ENCODE measurements at places on chromosomes 2 and 18.

DNA sequence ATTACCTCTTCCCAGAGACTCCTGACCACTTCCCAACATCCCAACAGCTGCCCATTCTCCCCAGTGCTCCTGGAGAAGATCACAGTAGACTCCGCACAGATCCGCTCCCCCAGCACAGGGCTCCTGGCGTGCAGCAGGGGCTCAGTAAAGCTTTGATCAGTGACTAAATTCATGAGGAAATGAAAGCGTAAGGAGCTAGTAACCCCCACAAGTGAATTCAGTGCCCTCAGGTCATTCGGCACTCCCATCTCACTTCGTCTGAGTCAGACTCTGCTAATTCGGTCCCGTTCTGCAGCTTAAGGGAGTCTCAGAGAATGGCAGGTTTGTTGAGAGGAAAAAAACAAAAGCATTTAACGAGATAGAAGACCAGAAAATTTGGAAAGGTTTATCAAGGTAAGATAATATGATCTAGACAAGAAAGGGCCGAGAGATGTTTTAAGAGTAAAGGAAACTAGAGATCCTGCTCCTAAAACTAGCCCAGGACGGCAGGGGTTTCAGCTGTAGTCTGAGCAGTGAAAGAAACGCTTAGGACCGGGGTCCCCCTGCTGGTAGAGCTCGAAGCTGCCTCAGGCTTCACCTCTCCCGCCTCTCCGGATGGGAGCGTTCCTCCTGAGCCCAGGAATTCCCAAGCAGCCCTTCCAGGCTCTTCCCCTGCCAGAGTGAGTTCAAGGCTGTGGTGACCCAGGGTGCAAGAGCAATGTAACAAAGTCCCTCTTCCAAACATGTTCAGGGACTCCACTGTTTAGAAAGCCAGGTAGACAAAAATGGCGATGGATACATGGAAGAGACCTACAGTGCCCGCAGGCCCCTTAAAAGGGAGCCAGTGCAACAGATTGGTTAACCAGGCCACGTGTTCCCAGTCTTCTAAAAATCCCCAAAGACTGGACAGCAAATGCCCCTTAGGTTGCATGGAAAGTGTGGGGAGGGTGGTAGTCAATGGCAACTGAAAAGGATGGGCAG, 127.3 kb downstream of the DNER start:
- DNase-seq = no peak

- no peak for DNase-seq
These were observed 3.8 kb upstream of the FRZB start for GRCh38 chr2:182870227-182870626.

- no peak for DNase-seq
These were observed 512.9 kb upstream of the ACVR2A start for GRCh38 chr2:147331790-147332419.

DNA sequence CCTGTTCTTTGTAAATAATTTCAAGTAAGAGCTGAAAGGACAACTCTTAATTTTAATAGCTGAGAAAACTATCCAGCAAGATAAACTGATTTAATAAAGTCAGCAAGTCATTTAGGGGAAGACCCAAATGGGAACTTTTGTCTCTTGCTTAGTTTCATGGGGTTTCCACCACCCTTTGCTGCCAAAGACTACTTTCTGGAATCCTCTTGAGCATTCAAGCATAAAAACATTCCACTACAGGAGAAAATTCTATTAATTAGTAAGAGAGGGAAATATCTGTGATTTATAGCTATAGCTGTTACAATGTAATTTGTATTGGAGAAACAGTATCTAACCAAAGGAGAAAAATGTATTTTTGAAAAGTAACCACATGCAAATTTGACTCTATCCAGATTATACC, 20.6 kb downstream of the EFEMP1 start:
- DNase-seq = no peak

DNA sequence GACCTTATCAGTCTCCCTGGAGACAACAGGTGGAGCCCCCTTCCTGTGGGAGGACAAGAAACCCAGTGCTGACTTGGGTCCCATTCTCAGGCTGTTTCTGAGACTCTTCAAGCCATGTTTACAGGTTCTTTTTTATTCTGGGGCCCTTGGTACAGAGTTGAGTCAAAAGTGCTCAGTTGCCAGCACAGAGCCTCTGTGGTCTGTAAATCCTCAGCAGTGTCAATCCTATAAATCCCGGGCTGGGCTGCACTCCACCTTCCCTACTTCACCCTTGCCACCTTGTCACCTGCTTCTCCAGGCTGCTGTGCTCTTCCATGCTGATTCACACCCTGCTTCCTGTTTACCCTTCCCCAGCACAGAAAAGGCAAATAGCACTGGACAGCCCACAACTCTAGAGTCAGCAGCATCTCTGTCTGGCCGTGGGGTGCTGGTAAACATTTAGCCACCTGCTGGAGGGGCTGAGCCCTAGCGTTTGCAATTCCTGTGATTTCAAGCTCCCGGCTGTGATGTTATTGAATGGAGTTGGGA, 74.7 kb downstream of the TNFRSF11A start:
- no peak for DNase-seq

DNA sequence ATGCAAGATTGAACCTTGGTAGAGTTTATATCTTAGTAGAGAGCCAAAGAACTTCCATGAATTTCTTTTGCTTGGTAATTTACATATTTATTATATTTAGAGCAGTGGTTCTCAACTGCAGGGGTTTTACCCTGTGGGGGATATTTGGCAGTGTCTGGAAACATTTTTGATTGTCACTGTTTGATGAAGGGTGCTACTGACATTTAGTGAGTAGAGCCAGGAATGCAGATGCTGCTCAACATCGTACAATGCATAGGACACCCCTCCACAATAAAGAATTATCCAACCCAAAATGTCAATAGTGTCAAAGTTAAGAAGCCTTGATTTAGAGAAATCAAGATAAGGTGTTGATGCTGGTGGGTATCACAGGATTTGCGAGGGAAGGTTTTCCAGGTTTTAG, 14.7 kb downstream of the AGFG1 start:
- no peak for DNase-seq

DNA sequence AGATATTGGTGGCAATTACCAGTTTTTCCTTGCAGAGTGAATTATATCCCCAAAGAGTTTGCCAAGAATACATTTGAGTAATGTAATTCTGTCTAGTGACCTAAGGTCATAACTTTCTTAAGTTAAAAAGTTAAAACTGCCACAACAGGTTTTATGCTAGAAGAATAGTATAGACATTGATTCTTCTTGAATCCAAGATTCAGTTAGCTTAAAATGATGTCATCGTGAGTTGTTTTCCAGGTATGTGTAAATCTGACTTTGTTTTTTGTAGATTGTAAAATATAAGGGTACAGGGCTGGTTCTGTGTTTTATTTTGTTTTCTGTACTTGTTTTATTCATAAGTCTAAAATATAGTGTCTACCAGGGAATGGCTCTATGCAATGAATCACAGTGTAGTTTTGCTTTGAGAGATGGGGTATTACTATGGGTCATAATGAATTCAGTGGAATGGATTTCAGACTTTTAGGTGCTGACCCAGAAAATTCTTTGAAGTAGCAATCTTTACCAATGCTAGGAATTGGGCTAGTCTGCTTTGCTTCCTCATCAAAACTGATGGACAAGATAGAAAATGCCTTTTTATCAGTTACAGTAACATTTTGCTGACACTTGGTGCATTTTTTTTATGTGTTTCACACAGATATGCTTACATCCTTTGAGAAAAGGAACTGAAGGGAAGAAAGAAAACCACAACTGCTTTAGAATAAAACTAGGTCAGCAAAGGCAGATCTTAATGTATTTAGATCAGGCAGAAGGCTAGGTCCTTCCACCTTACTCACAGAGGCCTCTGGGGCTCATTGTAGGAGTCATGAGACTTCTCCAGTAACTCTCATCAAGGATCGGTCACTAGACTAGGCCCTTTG, 20.8 kb upstream of the MGAT5 start:
- no peak for DNase-seq

- no peak for DNase-seq
These were observed 1.6 kb downstream of the RAB27B start for GRCh38 chr18:54829856-54830255.

GRCh38 chr18:74420926-74421325, 36.2 kb downstream of the DIPK1C start:
- DNase-seq = no peak

DNA sequence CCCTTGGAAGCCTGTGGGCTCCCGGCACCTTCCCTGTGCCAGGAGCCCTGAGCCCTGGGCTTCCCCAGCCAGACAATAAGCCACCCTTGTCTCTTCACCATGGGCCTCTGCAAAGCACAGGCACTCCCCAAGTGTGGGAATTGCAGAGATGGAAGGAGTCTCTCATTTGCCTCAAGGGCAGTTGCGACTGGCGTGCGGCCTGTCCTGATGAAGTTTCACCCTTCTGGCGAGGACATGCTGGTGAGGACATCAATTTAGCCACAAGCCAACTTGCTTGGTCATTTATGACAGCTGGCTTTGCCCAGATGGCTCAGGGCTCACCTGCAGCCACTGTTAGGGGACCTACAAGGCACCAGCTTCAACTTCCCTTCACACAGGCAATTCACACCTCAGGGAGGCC, 180.2 kb downstream of the ANAPC1 start:
- no peak for DNase-seq

GRCh38 chr2:65018141-65018582, 29.0 kb downstream of the SLC1A4 start:
- no peak for DNase-seq

DNA sequence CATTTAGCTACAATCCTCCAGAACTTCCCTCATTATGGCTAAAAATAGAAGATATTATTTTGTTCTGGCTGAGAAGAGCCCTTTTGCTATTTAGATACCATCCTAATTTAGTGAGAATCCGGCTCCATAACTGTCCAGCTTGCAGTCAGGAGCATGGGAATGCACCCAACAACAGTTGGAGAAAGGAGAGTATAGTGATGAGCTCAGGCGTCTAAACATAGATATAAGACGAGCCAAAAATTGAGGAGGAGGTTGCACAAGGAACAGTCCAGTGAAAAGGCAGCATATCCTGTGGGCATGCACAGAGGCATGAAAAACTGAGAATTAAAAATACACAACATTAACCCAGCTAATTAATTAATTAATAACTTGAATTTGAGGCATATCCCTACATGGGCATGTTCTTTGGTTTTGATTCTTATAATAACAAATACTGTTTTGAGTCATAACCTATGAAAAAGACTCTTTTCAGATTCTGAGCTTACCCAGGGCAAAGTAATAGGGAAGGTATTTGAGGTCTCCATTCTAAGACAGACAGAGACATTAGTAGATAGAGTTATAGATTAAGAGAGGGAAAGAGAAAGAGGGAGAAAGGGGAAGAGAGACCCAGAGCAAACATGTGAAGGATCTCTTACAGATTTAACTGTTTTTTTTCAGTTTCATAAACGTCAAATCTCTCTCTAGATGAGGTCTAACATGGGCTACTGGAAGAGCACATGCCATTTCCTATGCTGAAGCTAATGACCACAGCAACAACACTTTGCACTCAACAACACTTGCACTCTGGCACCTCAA, 311.2 kb downstream of the OSR1 start:
- DNase-seq = no peak

DNA sequence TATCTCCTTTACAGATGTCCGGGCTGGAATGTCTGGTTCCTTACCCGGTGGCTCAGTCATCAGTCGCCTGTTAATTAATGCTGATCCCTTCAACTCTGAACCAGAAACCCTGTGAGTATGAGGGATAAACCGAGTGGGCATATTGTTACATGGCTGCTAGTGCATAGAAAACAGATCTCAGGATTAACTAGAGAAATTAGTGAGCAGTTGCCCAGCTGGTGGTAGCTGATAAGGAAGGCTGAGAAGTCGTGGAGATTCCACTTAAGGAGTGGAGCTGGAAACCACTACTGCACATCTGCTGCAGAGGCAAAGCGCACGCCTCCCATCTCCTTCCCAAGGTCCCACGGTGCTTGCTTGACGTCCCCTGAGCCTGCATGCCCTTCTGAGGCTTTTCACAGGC, 97.7 kb downstream of the DGKD start:
- no peak for DNase-seq

GRCh38 chr18:68965817-68966216, 167.9 kb downstream of the CCDC102B start:
- no peak for DNase-seq

GRCh38 chr18:74714791-74715190, 117.1 kb downstream of the ZNF407 start:
- DNase-seq = no peak

- DNase-seq = no peak
These were observed 68.1 kb downstream of the MYOM1 start for GRCh38 chr18:3151399-3152264.

DNA sequence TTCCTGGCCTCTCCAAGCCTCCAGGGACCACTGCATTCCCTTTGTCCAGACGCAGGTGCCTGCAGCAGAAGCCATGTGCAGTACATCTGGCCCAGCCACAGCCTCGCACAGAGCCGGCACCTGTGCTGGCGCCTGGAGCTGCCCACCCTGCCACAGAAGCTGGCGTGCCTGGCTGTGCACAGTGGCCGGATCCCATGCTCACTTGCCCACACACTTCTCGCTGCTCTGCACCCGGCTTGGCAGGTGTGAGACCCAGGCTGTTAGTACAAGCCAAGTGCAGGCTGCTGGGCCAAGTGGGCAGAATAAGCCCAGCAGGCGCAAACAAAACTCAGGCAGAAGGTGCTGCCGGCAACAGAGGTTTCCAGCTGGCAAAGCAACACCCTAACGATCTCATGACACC, 124.5 kb upstream of the CCDC150 start:
- DNase-seq = no peak

DNA sequence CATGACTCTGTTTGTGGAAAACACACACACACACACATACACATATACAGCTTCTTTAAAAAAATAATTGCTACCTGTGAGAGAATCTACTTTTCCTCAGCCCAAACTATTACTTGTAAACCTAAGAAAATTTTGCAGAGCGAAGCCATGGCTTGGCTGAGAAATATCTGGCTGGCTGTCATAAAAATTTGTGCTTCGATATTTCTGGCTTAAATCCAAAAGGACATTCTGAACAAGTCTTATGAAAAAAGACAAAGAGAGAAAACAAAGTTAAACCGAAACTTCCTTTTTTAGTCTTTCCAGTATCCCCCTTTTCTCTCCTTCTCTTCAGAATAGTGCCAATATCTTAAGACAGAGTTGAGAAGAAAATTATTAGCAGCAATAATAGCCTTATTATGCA, 2048.0 kb downstream of the SUCLG1 start:
- DNase-seq = no peak

- no peak for DNase-seq
These were observed 166.6 kb downstream of the EPHA4 start for GRCh38 chr2:221405521-221405920.

GRCh38 chr18:38241216-38241615, 675.6 kb upstream of the CELF4 start:
- no peak for DNase-seq

DNA sequence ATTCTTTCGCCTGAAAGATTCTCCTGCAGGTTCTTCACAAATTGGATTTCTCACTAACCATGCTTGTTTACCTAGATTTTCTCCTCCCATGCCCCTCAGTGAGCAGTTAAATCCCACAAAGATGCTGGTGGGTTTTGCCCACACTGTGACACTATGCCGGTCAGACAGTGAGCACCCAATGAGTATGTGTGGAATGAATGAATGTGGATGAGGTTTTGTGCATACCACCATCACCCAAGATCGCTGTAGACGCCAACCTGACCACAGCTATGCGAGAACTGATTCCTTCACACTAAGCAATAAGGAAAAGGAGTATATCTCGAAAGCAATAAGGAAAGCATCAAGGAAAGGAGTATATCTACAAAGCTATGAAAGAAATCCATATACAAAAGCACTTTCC, 116.7 kb downstream of the PID1 start:
- no peak for DNase-seq
